ENCODE measurements at places on chromosomes 1 and 21.

- no peak for DNase-seq
Measured at GRCh38 chr1:200610846-200611245, 9.7 kb downstream of the KIF14 start.

DNA sequence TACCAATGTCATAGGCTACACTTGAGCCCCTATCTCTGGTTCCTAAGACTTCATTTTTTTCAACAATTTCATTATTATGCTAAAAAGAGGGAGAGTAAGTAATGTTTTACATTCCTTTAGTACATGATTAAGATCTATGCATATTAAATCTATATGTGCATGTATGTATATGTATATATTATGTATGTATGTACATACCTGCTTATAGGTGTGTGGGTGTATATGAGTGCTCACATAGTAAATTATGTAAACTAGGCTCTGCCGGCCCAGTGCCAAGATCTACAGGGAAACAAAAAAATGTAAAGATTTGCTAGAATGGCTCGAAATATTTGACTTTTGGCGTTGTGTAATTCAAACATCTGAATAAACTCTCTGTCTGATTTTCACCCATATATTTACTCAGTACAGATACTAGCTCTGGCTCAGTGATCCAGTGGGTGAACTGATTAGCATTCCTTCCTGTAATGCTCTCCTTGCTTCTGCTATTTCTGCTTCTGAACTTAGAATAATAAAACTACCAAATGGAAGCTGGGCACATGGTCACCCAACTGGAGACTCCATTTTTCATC is 113.1 kb upstream of the FGGY start:
- DNase-seq = no peak

- peak; percentile 79 for DNase-seq
Measured at GRCh38 chr21:38797470-38797869, 8.3 kb upstream of the ETS2 start.

GRCh38 chr21:39082656-39083376 is 100.4 kb downstream of the PSMG1 start:
- DNase-seq = peak; percentile 46

GRCh38 chr1:8460784-8461183 is 142.9 kb downstream of the SLC45A1 start:
- DNase-seq = peak; percentile 48

DNA sequence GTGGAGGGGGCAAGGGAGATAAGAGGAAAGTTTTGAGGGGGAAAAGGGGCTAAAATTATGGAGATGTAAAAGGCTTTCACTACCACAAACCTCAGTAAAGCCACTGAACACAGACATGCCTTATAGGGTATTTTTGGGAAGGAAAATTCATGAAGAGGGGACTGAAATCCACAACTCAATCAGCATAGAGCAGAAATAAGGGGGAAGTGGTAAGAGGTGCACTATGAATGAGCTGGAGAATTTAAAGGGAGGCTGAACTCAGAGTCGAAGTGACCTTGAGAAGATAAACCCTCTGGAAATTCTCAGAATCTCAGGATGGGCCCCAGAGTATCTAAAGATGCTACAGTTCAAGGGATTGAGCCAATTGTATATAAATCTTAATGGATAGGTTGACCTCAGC is 15.3 kb downstream of the RHEX start:
- DNase-seq = no peak

DNA sequence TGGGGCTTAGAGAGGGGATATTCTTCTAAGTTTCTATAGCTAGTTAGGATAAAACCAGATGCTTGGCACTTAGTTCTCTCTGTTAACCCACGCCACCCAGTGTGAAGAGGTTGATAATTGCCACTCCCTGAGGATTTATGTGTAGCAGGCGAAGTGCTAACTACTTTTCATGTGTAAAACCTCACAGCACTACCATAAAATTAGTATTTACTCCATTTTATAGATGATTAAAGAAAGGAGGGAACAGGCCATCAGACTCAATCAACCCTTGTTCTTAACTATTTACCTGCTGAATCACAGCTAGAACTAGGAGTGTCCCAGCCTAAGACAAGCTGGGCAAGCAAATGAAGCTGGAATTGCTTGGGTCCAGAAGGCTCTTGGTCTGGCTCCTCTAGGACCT is 8.9 kb downstream of the LIN28A start:
- DNase-seq = no peak

GRCh38 chr1:113058941-113059706 is 13.9 kb upstream of the LRIG2 start:
- DNase-seq = no peak

DNA sequence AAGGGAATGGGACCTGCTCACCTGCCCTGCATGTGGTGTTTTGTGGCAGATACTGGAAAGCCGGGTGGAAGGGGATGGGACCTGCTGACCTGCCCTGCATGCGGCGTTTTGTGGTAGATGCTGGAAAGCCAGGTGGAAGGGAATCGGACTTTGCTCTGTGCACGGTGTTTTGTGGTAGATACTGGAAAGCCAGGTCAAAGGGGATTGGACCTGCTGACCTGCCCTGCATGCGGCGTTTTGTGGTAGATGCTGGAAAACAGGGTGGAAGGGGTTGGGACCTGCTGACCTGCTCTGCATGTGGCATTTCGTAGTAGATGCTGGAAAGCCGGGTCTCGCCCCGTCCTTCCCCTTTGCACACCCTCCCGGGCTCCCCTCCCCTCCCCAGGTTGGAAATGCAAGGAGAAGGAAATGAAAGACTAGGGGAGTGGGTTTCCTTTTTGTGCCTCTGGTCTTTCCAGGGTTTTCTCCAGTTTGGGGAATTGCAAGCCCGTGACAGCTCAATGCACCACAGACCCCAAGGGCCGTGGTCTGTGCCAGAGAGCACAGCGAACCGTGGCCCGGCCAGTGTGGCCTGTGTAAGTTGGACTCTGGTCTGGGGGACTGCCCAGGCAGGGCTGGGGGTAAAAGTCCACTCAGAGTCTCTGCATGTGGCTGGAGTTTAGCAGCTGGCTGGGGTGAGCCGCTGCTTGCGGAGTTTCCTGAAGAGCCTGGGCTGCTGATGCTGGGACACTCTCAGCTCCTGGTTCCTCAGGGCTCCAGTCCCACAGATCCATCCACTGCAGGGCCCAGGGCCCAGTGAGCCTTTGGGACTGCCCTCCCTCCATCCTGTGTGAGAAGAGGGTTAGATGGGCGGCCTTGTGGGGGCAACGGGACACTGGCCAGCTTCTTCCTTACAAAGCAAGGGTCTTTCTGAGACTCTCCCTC is 105.5 kb downstream of the CRYAA start:
- DNase-seq = no peak

GRCh38 chr1:26546375-26546774 is 16.8 kb downstream of the RPS6KA1 start:
- no peak for DNase-seq

- DNase-seq = no peak
Measured at GRCh38 chr1:235558621-235559169, 54.4 kb upstream of the B3GALNT2 start.

DNA sequence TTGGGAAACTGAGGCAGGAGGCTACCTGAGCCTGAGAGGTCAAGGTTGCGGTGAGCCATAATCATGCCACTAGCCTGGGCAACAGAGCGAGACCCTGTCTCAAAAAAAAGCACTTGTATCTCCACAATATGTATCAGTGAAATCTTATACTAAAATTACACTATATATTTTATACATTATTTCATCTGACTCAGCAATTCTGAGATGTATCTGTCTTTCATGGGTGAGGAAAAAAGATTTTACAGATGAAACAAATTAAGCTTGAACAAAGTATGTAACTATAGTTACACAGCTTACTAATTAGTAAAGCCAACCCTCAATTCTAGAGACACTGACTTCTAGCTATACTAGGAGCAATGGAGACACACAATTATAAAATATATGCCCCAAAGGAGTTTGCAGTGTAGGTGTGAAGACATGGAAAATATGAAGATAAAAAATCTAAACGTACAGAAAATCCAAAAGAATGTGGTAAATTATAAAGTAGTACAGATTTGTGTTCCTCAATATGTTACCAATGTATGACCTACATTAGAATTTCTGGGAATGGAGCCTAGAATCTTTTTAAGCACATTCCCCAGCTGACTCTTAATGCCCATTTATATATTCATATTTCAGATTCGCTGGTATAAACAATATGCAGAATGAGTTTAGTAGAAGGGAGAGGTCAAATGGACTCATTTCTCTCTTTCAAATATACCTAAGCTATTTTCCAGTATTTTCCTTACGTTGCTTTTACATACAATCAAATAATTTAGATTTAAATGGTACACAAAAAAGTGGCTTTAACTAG is 14.6 kb downstream of the GTF2B start:
- no peak for DNase-seq

DNA sequence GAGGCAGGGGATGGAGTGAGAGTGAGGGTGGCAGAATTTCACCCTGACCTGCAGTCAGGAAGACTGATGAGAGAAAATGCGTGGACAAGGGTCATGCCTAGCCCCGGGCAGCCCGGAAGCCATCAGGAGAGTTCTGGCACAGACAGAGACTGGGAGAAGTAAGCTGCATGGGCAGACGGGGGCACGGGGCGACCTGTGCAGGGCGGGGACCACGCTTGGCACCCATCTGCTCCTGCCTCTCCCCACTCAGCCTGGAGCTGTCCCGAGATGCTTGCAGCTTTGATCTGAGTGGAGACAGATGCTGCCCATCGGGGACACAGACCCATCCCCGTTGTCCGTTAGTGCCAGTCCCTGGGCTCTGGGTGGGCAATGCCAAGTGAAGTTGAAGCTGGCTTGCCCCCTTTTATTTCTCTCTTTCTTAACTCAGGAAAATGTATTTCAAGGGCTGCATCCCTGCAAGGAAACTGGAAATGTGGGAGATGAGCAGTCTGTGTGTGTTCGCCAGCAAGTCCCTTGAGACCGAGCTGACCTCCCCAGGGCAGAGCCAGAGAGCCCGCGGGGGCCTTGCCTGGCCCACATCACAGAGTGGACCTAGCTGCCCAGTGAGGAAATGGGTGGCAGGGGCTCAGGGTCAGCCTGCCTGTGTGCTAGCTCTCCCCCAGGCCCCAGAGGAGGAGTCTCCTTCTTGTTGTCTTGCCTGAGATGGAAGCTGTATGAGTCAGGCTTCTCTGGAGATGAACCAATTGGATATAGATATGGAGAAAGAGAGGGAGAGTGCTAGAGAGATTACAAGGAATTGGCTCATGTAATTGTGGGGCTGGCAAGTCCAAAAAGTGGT is 121.3 kb upstream of the C1orf174 start:
- DNase-seq = no peak

DNA sequence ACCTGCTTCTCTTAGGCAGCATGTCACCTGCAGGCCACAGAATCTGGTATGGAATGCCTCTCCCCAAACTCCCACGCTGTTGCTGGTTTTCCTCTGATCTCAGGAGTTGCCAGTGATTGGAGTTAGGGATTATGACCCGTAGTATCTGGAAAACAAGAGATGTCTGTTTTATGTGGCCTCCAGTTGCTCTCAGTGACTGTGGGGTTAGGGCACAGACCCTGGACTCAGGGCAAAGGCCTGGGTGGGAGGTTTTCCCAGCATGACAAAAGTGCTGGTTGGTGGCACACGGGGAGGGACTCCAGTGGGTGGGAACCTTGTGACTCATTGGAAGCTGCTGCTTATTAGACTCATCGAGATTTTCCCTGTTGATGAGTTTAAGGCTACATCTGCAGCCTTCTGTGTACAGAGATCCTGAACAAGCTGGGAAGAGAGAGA is at the start of gene NR1I3:
Gene NR1I3 (minus strand): TSS at position 165 of the 435 bp plus-strand sequence. CDS start 1,638 bp downstream, outside the sequence.
- no peak for DNase-seq

GRCh38 chr1:58908561-58909560 is 125.0 kb upstream of the JUN start:
- no peak for DNase-seq

- no peak for DNase-seq
Measured at GRCh38 chr21:37085726-37086125, 12.7 kb downstream of the TTC3 start.

Data from mesendoderm (in vitro differentiated cells).